Gastroesophageal sphincter (tissue), 4 donors: ENCODE measurements at places on chromosomes 4 and X. TPM values are rescaled to one million over a fixed set of nuclear protein-coding genes. Genes with fewer than 3 reads are reported as not detected.

- ATAC-seq = no peak
Measured at GRCh38 chr4:8215641-8216442, 16.8 kb downstream of the SH3TC1 start.

DNA sequence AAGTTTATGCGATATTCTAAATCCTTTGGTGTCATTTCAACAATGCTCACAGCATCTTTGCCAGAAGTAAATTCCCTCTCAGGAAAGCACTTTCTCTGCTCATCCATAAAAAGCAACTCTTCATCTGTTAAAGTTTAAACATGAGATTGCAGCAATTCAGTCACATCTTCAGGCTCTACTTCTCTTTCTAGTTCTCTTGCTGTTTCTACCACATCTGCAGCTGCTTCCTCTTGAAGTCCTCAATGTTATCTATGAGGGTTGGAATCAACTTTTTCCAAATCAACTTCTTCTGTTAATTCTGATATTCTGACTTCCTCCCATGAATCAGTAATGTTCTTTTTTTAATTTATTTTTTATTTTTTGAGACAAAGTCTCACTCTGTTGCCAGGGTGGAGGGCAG lies 100.9 kb downstream of the LCORL start:
- ATAC-seq = no peak

GRCh38 chr4:69066945-69067344 lies 29.3 kb upstream of the UGT2B7 start:
- no peak for ATAC-seq

DNA sequence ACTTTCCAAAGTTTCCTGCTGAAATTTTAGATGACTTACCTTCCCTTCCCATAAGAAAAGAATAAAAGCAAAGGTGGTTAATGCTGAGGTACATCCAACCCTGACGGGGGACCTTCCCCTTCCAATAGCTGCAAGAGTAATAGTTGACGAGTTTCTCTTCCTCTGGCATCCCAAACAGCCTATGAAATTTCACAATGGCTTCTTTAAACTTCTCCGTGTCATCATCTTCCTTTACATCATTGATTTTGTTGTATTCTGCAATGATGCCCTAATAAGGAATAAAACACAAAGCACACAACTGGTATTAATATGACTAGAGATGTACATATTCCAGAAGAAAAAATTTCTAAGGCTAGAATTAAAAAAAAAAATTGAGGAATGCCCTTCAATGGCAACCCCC lies 76.6 kb downstream of the TBC1D9 start:
- ATAC-seq = no peak

DNA sequence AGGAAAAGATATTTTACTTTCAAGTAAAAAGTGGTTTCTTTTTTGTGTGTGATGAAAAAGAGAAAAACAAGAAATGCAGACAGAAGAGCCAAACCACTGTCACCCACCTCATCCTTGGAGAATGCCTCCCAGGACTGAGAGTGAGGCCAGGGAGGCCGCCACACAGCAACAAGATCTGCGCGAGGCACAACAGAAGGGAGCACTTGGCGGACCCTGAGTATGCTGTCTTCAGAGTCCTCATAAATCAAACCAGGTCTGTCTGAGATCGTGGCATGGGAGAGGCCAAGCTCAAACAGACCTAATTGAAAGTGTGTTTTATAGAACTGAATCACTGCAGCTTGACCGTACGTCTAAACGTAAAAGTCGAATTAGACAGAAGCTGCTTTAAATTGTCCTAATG lies 134.3 kb upstream of the VCX2 start:
- ATAC-seq = no peak

- ATAC-seq = no peak
Measured at GRCh38 chrX:80879916-80880315, 70.2 kb upstream of the BRWD3 start.

GPR119 gene
- not detected for total RNA-seq

- ATAC-seq = no peak
Measured at GRCh38 chr4:46123913-46124755, at the start of gene GABRG1. Gene GABRG1 (minus strand): TSS chr4:46124054. CDS start chr4:46123913, 141 bp downstream.

GC gene
- total RNA-seq = not detected
